GDM1 (cell line): ENCODE measurements at places on chromosomes 13 and 19.

GRCh38 chr19:5545051-5545450 lies 22.7 kb downstream of the TINCR start:
- no peak for DNase-seq

DNA sequence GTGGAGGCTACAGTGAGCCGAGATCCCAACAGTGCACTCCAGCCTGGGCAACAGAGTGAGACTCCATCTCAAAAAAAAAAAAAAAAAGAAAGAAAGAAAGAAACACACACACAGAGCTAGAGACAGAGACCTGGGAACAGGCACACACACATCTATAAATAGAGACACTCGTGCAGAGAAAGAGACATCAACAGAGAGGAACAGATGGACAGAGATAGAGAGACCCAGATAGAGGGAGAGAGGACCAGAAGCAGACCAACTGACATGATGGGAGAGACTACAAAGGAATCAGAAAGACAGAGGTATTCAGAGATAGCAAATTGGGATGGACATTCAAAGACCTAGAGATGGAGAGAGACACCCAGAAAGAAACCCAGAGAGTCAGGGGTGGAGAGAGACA lies 2.1 kb upstream of the CA11 start:
- no peak for DNase-seq

DNA sequence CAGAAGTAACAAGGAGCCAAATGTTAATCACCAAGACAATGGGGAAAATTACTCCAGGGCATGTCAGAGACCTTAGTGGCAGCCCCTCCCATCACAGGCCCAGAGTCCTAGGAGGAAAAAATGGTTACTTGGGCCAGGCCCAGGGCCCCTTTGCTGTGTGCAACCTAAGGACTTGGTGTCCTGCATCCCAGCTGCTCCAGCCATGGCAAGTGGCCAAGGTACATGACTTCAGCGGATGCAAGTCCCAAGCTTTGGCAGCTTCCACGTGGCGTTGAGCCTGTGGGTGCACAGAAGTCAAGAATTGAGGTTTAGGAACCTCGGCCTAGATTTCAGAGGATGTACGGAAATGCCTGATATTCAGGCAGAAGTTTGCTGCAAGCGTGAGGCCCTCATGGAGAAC lies 46.7 kb downstream of the OR10H4 start:
- DNase-seq: no peak

GRCh38 chr19:7868326-7868670 lies 5.9 kb downstream of the PRR36 start:
- DNase-seq: no peak

GRCh38 chr13:61136093-61136492 lies 279.6 kb downstream of the PCDH20 start:
- no peak for DNase-seq

GRCh38 chr19:30341611-30342201 lies 30.5 kb upstream of the ZNF536 start:
- DNase-seq: no peak

GRCh38 chr13:99864627-99864990 lies 107.0 kb downstream of the ZIC5 start:
- DNase-seq: no peak

GRCh38 chr19:2237869-2238153 lies 1.2 kb downstream of the SF3A2 start:
- no peak for DNase-seq

DNA sequence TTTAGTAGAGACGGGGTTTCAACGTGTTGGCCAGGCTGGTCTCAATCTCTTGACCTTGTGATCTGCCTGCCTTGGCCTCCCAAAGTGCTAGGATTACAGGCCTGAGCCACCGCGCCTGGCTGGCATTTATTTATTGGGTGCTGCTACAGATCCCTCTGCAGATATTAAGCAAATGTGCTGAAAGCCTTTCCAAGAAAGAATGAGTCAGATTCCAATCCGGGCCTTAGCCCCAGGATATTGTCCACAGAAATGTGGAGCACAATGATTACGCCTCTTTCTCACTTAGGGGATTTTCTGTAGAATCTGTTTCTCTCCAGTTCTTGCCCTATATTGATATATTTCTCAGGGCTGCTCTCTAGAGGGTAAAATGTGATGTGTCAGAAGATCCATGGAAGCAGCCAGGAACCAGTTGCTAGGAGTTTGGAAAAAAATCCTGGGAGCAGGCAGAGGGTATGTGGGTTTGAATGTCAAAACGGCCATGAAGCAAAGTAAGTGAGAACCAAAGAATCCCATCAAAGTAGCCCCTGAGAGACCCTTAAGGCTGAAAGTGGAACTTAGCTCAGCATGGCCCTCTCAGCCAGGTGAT lies 24.8 kb upstream of the IGFL4 start:
- DNase-seq: no peak
